ENCODE measurements at places on chromosomes 5 and 9. TPM values are rescaled to one million over a fixed set of nuclear protein-coding genes. Genes with fewer than 3 reads are reported as not detected.
A peak's percentile ranks its signal among the peaks of the same experiment; 100 is the strongest.

DNA sequence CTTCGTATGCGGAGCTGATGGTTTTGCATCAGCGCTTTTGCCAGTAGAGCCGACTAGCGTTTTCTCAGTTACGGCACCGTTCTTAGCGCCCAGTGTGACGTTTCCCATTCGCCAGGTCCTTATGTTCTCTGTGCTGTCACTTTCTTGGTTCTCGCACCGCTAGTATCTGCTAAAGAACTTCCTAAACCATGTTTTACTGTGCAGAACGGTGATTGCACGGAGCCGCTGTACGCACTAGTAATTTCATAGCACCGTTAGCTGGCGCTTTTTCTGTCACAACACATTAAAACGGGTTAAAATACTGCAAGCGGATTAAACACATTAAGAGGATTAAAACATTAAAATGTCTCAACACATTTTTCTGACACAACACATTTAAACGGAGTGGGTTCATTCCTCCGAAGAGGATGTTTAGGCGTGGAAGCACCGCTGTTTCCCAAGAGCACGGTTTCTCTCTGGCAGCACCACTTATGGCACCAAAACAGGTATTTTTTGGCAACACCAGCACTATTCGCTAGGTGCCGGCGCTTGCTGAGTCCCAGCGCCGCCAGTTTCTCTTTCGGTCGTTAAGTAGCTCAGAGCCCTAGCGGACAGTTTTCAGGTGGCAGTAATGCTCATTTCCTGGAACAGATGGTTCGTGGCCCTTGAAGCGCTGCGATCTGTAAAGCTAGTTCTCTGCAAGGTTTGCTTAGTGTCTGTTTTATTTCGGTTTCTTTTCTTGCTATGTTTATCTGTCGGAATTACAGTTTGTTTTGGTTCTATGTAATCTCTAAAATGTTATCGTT is 20.3 kb downstream of the ANXA2R start:
- peak overlapping the region; percentile 69 for H3K4me3 ChIP-seq
- H3K27me3 ChIP-seq = no peaks in the 10 kb centered on the region
- no peak for DNase-seq
- peaks cover 12% of the 10 kb centered on the region for H3K4me1 ChIP-seq
- peak overlapping the region; percentile 96 for H3K27ac ChIP-seq

GRCh38 chr5:87389296-87390034 is 23.3 kb downstream of the CCNH start:
- no peaks in the 10 kb centered on the region for H3K27me3 ChIP-seq
- H3K36me3 ChIP-seq = peaks cover 4% of the 10 kb centered on the region
- no peak for DNase-seq
- H3K4me1 ChIP-seq = peaks cover 29% of the 10 kb centered on the region
- no peak overlapping the region for H3K4me3 ChIP-seq
- no peak overlapping the region for H3K27ac ChIP-seq

DNA sequence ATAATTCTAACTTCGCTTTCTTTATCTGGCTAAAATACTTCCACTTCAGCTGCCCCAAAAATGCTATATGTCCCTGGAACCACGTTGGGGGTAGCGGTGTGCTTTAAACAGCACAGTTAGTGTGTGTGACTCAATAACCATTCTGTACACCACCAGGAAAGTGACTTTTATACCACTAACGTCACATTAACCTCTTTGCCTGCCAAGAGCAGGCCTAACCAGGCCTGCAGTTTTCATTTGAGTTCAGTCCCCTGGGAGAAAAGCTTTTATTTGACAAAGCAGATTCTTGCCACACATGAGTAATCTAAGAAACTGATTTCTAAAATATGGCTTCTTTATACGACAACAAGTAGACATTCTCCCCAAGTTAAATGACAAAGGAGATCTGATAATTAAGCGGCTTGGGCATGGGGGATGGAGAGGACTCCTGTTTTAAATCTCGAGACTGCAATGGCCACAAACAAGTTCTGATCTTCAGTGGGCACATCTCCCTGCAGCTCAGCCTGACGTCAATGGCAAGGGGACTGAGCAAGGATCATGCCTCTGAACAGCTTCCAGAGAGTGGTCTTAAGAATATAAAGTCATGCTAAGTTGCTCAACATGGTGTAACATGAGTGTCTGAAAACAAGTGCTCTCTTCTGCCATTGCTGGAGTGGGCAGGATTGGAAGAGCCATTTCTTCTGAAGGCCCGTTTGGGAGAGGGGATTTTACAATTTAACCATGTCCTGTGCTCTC is 91.8 kb downstream of the GLIS3 start:
- no peaks in the 10 kb centered on the region for H3K36me3 ChIP-seq
- H3K27me3 ChIP-seq = no peaks in the 10 kb centered on the region
- no peak overlapping the region for H3K27ac ChIP-seq
- no peak for DNase-seq
- no peak overlapping the region for H3K4me3 ChIP-seq

NPR3 gene
- 10.8 TPM for total RNA-seq

DNA sequence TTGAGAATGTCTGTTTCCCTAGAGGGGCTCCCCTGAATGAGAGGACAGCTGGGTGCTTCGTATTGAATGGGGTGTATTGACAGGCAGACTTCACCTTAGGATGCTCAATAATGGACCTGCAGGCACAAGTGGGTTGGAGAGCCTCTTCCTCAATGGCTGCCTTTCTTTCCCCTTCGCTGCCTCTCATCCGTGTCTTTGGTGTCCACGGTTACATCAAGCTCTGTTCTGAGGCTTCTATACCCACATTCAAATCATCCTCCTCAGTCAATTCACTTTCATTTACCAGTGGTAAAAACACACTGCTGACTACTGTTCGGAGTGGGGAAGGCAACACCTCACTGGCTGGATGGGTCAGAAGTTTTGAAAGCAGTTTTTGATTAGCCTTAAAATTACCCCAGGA is 20.6 kb downstream of the LIX1 start:
- no peak overlapping the region for H3K27ac ChIP-seq
- no peak overlapping the region for H3K4me3 ChIP-seq
- H3K4me1 ChIP-seq = no peaks in the 10 kb centered on the region
- no peaks in the 10 kb centered on the region for H3K27me3 ChIP-seq
- H3K36me3 ChIP-seq = no peaks in the 10 kb centered on the region
- DNase-seq = no peak

- H3K4me3 ChIP-seq = no peak overlapping the region
- no peaks in the 10 kb centered on the region for H3K27me3 ChIP-seq
- no peak overlapping the region for H3K27ac ChIP-seq
- H3K4me1 ChIP-seq = no peaks in the 10 kb centered on the region
- H3K36me3 ChIP-seq = no peaks in the 10 kb centered on the region
Measured at GRCh38 chr5:125683669-125684068, 739.5 kb upstream of the GRAMD2B start.

ZNF483 gene
- 12.0 TPM for total RNA-seq

NDST1 gene
- total RNA-seq = 53.2 TPM

ARHGEF39 gene
- 1.0 TPM for total RNA-seq

DNA sequence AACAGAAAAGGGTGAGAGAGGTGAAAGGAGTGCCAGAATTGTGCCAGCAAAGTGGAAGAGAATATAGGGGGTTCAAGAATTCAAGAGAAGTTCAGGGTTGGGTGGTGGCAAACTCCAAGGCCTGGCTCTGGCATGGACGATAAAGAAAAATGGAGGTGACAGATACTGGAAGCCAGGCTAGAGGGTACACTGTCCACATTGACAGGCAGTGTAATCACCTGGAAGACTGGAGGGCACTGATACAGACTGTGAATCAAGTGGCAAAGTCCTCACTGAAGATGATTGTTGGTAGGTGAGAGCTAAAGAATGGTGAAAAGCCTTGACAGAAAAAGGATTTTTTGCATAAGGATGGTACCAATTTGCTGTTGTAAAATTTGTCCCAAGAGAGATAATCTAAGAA is 7.1 kb downstream of the SAR1B start:
- no peak overlapping the region for H3K4me3 ChIP-seq
- H3K4me1 ChIP-seq = no peaks in the 10 kb centered on the region
- H3K36me3 ChIP-seq = no peaks in the 10 kb centered on the region
- no peaks in the 10 kb centered on the region for H3K27me3 ChIP-seq

GRCh38 chr9:4508907-4509589 is 18.8 kb downstream of the SLC1A1 start:
- H3K36me3 ChIP-seq = no peaks in the 10 kb centered on the region
- H3K4me3 ChIP-seq = no peak overlapping the region
- DNase-seq = no peak

- no peak overlapping the region for H3K4me3 ChIP-seq
- DNase-seq = no peak
- peaks cover 17% of the 10 kb centered on the region for H3K4me1 ChIP-seq
- H3K36me3 ChIP-seq = no peaks in the 10 kb centered on the region
Measured at GRCh38 chr5:64838376-64838775, 69.6 kb downstream of the CWC27 start.

DNA sequence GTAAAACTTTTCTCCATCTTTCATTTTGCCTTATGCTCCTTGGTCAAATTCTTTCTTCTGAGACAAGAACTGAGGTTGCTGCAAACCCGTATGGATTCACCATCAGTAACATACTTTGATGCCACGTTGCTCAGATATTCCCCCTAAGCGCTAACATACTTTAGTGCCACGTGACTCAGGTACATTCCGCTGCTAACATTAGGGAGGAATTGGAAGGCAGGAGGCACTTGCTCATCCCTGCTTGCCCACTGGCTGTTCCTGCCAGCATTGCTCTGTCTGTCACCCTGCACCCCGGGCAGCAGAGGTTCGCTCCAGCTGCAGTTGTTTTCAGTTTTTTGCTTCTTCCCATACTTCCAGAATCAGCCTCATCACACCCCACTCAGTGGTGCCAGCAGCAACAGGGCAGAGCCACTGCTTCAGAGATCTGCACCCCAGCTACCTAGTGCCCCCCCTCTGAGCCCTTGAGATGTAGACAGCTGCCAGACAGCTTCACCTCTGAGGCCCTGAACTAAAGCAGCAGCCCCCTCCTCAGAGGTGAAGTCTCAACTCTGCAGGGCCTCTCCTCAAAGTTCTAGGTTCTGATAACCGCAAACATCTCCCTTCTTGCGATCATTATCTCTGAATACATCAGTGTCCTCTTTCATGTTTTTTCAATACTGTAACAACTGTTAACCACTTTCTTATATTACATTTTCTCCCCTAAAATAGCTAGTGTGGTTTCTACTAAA is 228.0 kb upstream of the KIF2A start:
- H3K4me3 ChIP-seq = no peak overlapping the region
- no peaks in the 10 kb centered on the region for H3K4me1 ChIP-seq
- H3K36me3 ChIP-seq = no peaks in the 10 kb centered on the region
- no peak for DNase-seq
- no peaks in the 10 kb centered on the region for H3K27me3 ChIP-seq

- no peak overlapping the region for H3K27ac ChIP-seq
- no peaks in the 10 kb centered on the region for H3K36me3 ChIP-seq
- no peak for DNase-seq
- no peak overlapping the region for H3K4me3 ChIP-seq
Measured at GRCh38 chr9:81847181-81847915, 80.9 kb upstream of the SPATA31D4 start.

PLEKHG4B gene
- total RNA-seq = 0.42 TPM

- no peaks in the 10 kb centered on the region for H3K4me1 ChIP-seq
- H3K27me3 ChIP-seq = peaks cover 5% of the 10 kb centered on the region
- no peak for DNase-seq
- H3K36me3 ChIP-seq = no peaks in the 10 kb centered on the region
- H3K4me3 ChIP-seq = no peak overlapping the region
Measured at GRCh38 chr9:130256644-130257043, 8.9 kb upstream of the HMCN2 start.

GRCh38 chr5:34486160-34486848 is 169.8 kb upstream of the RAI14 start:
- no peaks in the 10 kb centered on the region for H3K27me3 ChIP-seq
- peak; percentile 88 for DNase-seq
- no peak overlapping the region for H3K4me3 ChIP-seq
- peaks cover 8% of the 10 kb centered on the region for H3K4me1 ChIP-seq
- no peaks in the 10 kb centered on the region for H3K36me3 ChIP-seq

GRCh38 chr9:18014556-18014955 is 435.7 kb downstream of the SH3GL2 start:
- DNase-seq = no peak
- H3K27ac ChIP-seq = no peak overlapping the region
- H3K4me3 ChIP-seq = no peak overlapping the region
- no peaks in the 10 kb centered on the region for H3K36me3 ChIP-seq
- H3K4me1 ChIP-seq = no peaks in the 10 kb centered on the region

GRCh38 chr9:79763671-79764285 is 192.0 kb downstream of the TLE4 start:
- H3K27ac ChIP-seq = no peak overlapping the region
- H3K4me3 ChIP-seq = no peak overlapping the region
- H3K4me1 ChIP-seq = no peaks in the 10 kb centered on the region
- H3K36me3 ChIP-seq = no peaks in the 10 kb centered on the region
- no peaks in the 10 kb centered on the region for H3K27me3 ChIP-seq

DNA sequence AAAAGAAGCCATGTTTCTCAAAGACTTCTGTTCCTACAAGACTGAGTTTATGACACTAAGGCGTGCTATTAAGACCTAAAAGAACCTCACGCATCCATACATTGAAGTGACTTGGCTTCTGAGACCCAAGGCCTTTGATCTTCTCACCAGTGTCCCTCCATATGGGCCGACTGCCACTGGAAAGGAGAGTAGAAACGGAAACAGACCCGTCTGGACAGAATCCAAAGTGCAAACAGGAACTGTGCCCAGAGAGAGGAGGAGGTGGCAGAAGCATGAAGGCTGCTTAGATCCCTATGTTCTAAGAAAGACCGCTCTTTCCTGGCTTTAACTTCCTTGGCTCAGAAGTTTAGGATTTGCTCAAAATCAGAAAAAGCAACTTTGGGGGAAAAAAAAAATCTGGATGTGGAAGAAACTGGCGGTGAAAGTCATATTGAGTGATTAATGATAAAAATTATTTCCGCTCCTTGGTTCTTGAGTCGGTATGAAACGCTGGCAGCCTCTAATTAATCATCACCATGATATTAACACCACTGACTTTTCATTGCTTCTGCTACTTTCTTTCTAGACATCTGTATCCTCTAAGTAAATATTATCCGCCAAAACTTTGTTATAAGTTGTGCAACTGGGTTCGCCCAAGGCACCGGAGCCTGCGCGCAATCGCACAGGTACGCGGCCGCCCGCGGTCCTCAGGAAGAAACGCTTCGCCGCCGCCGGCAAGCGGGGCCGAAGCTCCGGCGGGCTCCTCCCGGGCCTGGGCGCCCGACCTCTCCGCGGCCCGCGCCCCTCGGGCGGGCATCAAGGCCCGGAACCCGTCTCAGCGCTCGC is 726 bp downstream of the DAP start:
- no peaks in the 10 kb centered on the region for H3K36me3 ChIP-seq
- H3K4me3 ChIP-seq = peak overlapping the region; percentile 67
- peak overlapping the region; percentile 98 for H3K27ac ChIP-seq
- H3K27me3 ChIP-seq = no peaks in the 10 kb centered on the region
- no peak for DNase-seq

GRCh38 chr5:41797662-41798061 is 72.6 kb downstream of the OXCT1 start:
- no peaks in the 10 kb centered on the region for H3K27me3 ChIP-seq
- H3K27ac ChIP-seq = no peak overlapping the region
- peaks cover 14% of the 10 kb centered on the region for H3K4me1 ChIP-seq
- H3K36me3 ChIP-seq = peaks cover 2% of the 10 kb centered on the region

MAMDC2 gene
- 75.9 TPM for total RNA-seq

MFAP3 gene
- total RNA-seq = 45.9 TPM

DNA sequence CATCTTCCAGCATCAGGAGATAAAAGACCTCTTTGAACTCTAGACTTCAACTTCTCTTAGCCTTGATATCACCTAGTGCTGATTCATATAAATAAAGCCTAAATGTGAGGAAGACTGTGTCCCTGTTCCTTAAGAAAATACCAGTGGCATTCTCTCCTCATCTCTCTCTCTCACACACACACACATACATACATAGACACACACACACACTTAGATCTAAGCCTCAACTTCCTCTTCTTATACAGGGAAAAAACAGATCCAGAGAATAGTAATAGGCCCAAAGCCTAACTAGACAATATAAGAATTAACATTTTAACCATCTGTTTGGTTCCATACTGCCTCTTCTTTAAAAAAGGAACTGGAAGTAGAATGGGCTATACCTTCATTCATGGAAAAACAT is 195.3 kb upstream of the NR4A3 start:
- H3K4me3 ChIP-seq = no peak overlapping the region
- no peaks in the 10 kb centered on the region for H3K4me1 ChIP-seq
- no peaks in the 10 kb centered on the region for H3K36me3 ChIP-seq
- no peak for DNase-seq
- H3K27ac ChIP-seq = no peak overlapping the region

All from tibial nerve (tissue), 4 donors.